Left ventricle myocardium inferior (tissue), 1 donor: ENCODE measurements at places on chromosomes 13 and 19. TPM values are rescaled to one million over a fixed set of nuclear protein-coding genes. Genes with fewer than 3 reads are reported as not detected.

Gene MRI1
- 13.7 TPM for total RNA-seq

Gene FOSB
- 0.33 TPM for total RNA-seq

Gene CLDND2
- total RNA-seq = 1.5 TPM

Gene AMH
- total RNA-seq = 1.1 TPM

Gene CRX
- not detected for total RNA-seq

Gene POLR2E
- 140 TPM for total RNA-seq

Gene TUBA3C
- total RNA-seq = not detected

Gene MEIOSIN
- not detected for total RNA-seq

- peak overlapping the region; percentile 98 for H3K27ac ChIP-seq
- H3K27me3 ChIP-seq = no peaks in the 10 kb centered on the region
- H3K4me3 ChIP-seq = peak overlapping the region; percentile 20
- DNase-seq = peak; percentile 86
Observed at GRCh38 chr19:44745341-44745831, 3.1 kb upstream of the BCL3 start.

DNA sequence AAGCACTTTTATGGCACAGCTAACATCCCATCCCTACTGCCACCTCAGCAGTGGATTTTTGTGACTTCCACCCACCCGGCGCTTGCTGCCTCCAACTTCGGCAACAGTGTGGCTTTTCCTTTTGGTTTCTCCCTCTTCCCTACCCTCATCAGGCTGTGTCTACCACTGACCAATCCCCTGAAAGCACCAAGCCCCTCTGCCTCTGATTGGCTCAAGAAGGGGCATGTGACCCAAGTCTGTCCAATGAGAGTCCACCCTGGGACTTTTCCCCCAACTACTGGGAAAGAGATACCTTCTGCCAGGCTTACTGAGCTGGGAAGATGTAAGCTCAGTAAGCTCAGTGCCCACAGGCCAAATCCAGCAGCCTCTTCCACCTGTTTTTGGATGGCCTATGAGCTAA lies 5.8 kb downstream of the SMIM7 start:
- no peak overlapping the region for H3K27ac ChIP-seq
- peaks cover 46% of the 10 kb centered on the region for H3K4me1 ChIP-seq
- H3K27me3 ChIP-seq = no peaks in the 10 kb centered on the region
- no peak overlapping the region for H3K4me3 ChIP-seq
- DNase-seq = no peak

- peak overlapping the region; percentile 18 for H3K27ac ChIP-seq
- H3K4me3 ChIP-seq = no peak overlapping the region
- DNase-seq = no peak
- H3K4me1 ChIP-seq = peaks cover 37% of the 10 kb centered on the region
- peaks cover 8% of the 10 kb centered on the region for H3K36me3 ChIP-seq
Observed at GRCh38 chr13:98175043-98175442, 2.0 kb downstream of the RNF113B start.

- no peaks in the 10 kb centered on the region for H3K36me3 ChIP-seq
- no peaks in the 10 kb centered on the region for H3K27me3 ChIP-seq
- peaks cover 93% of the 10 kb centered on the region for H3K4me1 ChIP-seq
- H3K27ac ChIP-seq = peak overlapping the region; percentile 98
- DNase-seq = no peak
Observed at GRCh38 chr19:13053238-13053637, 49.4 kb downstream of the LYL1 start.

- no peak for DNase-seq
- peaks cover 17% of the 10 kb centered on the region for H3K4me1 ChIP-seq
- no peak overlapping the region for H3K4me3 ChIP-seq
- H3K27ac ChIP-seq = no peak overlapping the region
Observed at GRCh38 chr19:35514282-35514809, 897 bp upstream of the DMKN start.

- H3K36me3 ChIP-seq = no peaks in the 10 kb centered on the region
- H3K27ac ChIP-seq = no peak overlapping the region
- no peak for DNase-seq
- H3K4me3 ChIP-seq = no peak overlapping the region
- H3K4me1 ChIP-seq = no peaks in the 10 kb centered on the region
- H3K27me3 ChIP-seq = no peaks in the 10 kb centered on the region
Observed at GRCh38 chr13:101655435-101655834, 203.0 kb downstream of the ITGBL1 start.

DNA sequence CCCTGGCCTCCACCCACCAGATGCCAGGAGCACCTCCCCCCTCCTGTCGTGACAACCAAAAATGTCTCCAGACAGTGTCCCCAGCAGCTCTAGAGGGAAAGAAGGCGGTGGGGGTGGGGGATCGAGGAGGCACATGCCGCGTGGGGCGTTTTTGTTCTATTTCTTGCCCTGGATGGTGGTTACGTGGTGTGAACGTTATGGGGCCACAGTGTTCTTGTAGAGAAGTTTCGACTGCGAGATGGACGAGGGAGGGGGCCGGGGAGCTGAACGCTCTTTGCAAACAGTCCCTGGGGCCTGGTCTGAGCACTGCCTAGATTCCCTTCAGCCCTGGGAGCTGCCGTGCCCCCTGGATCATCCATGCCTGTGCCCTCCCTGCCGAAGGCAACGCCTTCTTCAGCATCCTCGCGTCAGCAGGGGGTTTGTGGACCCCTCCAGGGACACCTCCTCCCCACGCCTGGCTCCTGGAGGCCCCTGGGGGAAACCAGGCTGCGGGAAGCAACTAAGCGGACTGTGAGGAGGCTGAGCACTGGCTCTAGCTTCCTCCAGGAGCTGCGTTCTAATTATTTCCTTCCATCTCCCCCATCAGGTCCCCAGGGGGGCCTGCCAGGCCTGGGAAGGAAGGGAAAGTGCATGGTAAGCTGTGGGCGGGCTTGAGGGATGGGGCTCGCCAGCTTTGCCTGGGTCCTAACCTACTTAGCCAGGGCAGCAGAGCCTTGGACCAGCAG lies 131.5 kb downstream of the IER2 start:
- H3K4me1 ChIP-seq = no peaks in the 10 kb centered on the region
- DNase-seq = no peak
- H3K27ac ChIP-seq = peak overlapping the region; percentile 19
- H3K36me3 ChIP-seq = no peaks in the 10 kb centered on the region
- H3K4me3 ChIP-seq = no peak overlapping the region

- no peak overlapping the region for H3K27ac ChIP-seq
- no peak for DNase-seq
- H3K4me1 ChIP-seq = peaks cover 55% of the 10 kb centered on the region
- peaks cover 59% of the 10 kb centered on the region for H3K36me3 ChIP-seq
- H3K4me3 ChIP-seq = no peak overlapping the region
Observed at GRCh38 chr13:110213461-110214074, 93.4 kb downstream of the COL4A1 start.

DNA sequence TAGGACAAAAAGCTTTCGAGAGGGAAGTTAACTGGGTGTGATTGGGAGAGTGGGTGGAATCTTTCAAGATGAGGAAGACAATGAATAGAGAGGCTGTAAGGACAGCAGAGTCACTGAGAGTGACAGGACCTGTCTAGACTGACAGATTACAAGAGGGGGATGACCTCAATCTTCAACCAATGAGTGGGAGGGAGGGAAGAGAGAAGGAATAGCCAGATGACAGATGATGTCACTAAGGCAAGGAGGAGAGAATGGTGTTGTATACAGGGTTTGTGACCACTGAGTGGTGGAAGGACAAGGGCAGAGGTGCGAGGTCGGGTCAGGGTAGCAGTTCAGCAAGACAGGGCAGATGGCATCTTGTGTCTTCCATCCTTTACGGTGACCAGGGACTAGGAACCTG lies 5.8 kb upstream of the ILF3 start:
- H3K4me3 ChIP-seq = no peak overlapping the region
- peaks cover 50% of the 10 kb centered on the region for H3K4me1 ChIP-seq
- DNase-seq = no peak

GRCh38 chr13:87884884-87885283 lies 213.7 kb downstream of the SLITRK5 start:
- no peaks in the 10 kb centered on the region for H3K27me3 ChIP-seq
- DNase-seq = no peak
- no peak overlapping the region for H3K4me3 ChIP-seq

DNA sequence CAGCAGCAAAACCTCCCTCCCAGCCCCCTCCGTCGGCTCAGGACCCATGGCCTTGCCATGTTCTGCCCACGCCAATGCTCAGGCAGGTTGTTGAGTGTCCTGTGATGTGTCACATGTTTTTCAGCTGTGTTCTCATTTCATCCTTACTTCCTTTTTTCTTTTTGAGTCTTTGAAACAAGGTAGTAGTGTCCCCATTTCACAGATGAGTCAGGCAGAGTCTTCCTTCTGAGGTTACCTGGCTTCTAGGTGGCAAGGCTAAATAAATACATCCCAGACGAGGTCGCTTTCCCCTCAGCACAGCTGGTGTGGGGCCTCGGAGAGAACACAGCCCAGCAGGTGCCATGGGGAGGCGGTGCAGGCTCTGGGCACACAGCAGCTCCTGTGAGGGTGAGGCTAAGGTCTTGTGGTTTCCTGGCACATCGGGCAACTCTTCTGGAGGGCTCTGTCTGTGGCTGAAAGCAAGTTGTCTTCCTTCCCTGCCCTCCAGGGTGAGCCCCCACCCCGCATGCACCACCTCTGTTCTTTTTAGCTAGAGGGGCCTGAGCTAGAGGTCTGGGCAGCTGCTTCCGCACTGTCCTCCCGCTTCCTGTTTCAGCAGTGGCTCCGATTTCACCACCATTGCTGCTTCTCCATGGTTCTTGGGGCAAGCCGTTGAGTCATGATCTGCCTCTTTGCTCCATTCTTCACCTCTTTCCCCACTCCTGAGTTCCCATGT lies 15.1 kb downstream of the PRAM1 start:
- H3K4me1 ChIP-seq = peaks cover 17% of the 10 kb centered on the region
- H3K27ac ChIP-seq = peak overlapping the region; percentile 45
- H3K4me3 ChIP-seq = no peak overlapping the region
- DNase-seq = no peak
- peaks cover 71% of the 10 kb centered on the region for H3K36me3 ChIP-seq
- no peaks in the 10 kb centered on the region for H3K27me3 ChIP-seq

- H3K27ac ChIP-seq = peak overlapping the region; percentile 88
- H3K4me3 ChIP-seq = peak overlapping the region; percentile 45
- no peaks in the 10 kb centered on the region for H3K27me3 ChIP-seq
- DNase-seq = no peak
- H3K4me1 ChIP-seq = peaks cover 78% of the 10 kb centered on the region
Observed at GRCh38 chr19:6232601-6233055, 47.1 kb downstream of the MLLT1 start.

- no peaks in the 10 kb centered on the region for H3K4me1 ChIP-seq
- H3K4me3 ChIP-seq = no peak overlapping the region
- DNase-seq = no peak
Observed at GRCh38 chr13:104854007-104854406, 1681.5 kb downstream of the EFNB2 start.

DNA sequence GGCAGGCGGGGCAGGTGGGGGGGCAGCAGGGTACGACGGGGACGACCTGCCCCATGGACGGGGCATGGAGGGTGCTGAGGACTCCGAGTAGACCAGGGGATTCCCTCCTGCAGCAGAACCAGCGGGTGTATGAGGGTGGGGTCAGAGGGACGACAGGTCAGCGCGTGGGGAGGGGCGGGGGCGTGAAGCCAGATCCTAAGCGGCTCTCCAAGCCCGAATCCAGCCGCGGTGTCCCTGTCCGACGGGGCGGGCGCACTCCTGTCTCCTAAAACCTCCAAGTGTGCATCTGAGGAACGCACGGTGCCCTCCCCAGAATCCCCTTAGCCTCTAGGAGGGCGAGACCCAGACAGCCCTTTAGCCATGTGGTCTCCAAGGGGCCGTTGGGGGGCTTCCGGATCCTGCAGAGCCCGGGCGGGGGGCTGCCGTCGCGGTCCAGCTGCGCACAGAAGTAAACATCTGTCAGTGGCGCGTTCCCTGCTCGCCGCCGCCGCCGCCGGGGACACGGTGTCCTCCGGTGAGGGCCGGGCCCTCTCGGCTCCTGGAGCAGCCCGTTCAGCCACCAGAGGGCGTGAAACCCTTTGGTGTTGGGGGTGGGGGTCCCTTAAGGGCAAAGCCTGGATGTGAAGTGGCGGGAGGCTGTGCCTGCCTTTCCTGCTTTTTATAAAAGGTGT lies 730 bp downstream of the NRTN start:
- peaks cover 18% of the 10 kb centered on the region for H3K4me1 ChIP-seq
- no peaks in the 10 kb centered on the region for H3K36me3 ChIP-seq
- peak overlapping the region; percentile 65 for H3K4me3 ChIP-seq
- peak overlapping the region; percentile 84 for H3K27ac ChIP-seq
- peak; percentile 61 for DNase-seq

DNA sequence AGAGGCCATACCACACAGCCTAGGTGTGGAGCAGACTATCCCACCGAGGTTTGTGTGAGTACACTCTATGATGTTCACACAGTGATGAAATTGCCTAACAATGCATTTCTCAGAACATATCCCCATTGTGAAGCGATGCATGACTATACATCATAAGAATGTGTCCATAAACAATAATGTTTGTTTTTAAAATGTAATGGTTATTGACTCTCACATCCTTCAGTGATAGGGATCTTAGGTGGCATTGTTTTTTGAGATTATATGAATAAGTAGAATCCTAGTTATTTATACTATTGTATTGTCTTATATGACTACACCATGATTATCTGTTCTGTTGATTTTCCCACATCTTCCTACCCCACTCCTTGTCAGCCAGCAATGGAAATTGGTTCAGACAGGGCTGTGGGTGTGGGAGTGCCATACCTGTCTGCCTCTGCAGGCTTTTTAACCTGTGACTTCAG lies 13.6 kb downstream of the CCNA1 start:
- peaks cover 62% of the 10 kb centered on the region for H3K27me3 ChIP-seq
- no peaks in the 10 kb centered on the region for H3K36me3 ChIP-seq
- no peak overlapping the region for H3K27ac ChIP-seq
- no peak overlapping the region for H3K4me3 ChIP-seq
- no peak for DNase-seq

DNA sequence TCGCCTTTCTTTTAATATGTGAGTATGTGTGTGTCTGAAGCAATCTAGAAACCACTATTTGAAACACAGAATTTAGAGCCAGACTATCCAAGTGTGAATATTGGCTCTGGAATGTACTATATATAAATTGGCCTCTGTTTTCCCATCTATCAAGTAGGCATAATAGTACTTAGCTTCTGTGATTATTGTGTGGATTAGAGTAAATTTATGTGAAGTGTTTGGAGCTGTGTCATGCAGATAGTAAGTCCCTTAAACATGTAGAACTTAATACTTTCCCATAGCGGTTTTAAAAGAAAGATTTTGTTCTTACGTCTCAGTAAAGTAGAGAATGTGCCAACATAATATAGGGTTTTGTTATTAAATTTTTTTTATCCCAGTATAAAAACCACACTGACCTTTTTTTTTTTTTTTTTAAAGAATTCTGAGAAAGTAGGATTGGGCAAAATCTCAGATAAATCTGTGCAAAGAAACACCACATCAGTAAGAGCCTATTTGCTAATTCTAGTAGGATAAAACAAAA lies 432.3 kb downstream of the RFC3 start:
- no peak for DNase-seq
- H3K4me3 ChIP-seq = no peak overlapping the region
- no peaks in the 10 kb centered on the region for H3K27me3 ChIP-seq
- H3K36me3 ChIP-seq = no peaks in the 10 kb centered on the region
- H3K4me1 ChIP-seq = peaks cover 7% of the 10 kb centered on the region

- no peak for DNase-seq
- no peaks in the 10 kb centered on the region for H3K4me1 ChIP-seq
- no peaks in the 10 kb centered on the region for H3K36me3 ChIP-seq
- H3K27ac ChIP-seq = no peak overlapping the region
- H3K4me3 ChIP-seq = no peak overlapping the region
- no peaks in the 10 kb centered on the region for H3K27me3 ChIP-seq
Observed at GRCh38 chr13:80376554-80376953, 35.6 kb upstream of the SPRY2 start.
